Fibroblast of the aortic adventitia (primary cell): ENCODE measurements at places on chromosomes 7 and 10. TPM values are rescaled to one million over a fixed set of nuclear protein-coding genes. Genes with fewer than 3 reads are reported as not detected.

GRCh38 chr7:69845721-69846495, 247.6 kb downstream of the AUTS2 start:
- no peak for DNase-seq

- DNase-seq: peak; percentile 75
Measured at GRCh38 chr7:47266131-47266706, 315.7 kb downstream of the TNS3 start.

- no peak for DNase-seq
Measured at GRCh38 chr7:45143616-45144015, 14.0 kb upstream of the RAMP3 start.

The GPR158 gene
- 0.18 and 0.49 TPM in 2 replicates for total RNA-seq

- no peak for DNase-seq
Measured at GRCh38 chr7:157268540-157268939, 68.3 kb upstream of the DNAJB6 start.

DNA sequence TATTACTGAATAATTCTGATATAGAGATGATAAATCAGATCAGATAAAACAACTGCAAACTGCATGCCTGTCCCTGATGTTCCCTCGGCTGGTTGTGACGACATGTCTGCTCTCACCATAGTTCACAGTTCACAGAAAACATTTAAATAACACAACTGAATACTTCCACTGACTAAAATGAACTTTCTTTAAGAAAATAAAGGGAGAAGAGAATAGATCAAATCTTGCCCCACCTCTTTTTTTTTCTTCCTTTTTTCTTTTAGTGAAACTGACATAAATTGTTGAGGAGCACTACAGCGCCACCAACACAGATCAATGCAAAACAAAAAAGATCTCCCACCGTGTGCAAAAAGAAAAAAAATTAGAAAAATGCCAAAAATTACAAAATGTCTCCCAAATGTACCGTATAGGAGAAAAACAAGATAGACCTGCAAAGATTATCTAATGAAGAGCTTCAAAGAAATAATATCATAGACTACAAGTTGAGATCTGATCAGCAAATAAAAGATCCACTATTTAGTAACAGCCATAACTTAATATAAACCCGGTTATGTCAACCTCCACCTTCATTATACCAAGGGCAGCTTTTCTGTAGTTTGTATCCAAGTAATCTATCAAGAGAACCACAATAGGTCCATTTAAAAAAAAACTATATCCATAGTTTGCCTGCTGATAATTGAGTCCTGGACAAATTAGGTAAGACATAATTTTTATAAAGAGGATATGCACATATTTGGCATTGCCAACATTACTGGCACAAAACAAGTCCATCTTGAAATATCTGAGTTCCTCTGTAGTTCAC, 30.7 kb upstream of the EPC1 start:
- peak; percentile 64 for DNase-seq

DNA sequence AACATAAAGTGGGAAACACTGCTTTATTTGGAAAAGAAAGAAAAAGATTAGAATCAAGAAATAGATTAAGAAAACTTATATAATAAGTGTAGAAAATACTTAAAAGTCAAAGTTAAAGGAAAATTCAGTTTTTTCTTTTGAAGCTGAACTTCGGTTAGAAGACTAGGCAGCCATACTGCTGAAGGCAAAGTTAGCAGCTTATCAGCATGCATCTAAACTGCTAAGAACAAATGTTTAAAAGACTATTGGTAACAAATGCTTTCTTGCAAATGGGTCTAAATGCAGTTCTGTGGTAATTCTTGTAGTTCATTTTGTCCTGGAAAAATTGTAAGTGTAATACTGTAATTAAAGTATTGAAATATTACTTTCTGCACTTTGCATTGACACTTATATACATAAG, 18.0 kb downstream of the MIOS start:
- no peak for DNase-seq

DNA sequence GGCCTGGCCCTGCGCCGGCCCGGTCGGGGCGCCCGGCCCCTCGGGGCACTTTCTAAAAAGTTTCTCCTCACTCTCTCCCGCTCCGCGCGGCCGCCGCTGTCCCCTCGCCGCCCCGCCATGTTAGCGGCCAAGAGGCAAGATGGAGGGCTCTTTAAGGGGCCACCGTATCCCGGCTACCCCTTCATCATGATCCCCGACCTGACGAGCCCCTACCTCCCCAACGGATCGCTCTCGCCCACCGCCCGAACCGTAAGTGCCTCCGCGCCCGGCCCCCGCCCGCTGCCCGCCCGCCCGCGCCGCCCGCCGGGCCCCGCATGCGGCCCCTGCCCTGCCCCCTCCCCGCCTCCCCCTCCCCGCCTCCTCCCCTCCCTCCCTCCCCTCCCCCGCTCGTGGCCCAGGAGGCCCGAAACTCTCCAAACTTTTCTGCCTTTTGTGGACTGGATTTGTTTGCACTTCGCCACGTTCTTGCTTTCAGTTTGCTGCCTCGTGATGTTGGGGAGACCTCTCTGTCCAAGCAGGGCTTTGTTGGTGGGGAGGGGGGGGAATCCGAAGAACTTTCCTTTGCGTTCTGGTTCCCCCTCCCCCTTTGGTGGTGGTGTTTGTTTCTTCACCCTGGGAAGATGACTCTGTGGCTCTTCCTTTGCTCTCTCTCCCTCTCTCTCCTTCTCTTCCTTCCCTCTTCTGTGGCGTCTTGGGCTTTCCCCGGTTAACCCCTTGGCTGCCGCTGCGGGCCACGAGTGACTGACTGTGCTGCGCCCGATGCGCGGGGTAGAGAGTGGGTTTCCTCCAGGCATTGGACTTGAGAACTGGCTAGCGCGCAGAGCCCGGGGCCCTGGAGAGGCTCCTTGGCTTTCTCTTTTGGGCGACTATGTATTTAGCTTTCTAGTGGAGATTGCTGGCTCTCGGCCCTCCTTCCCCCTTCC, 1.6 kb downstream of the TCF7L2 start:
- peak; percentile 84 for DNase-seq

- peak; percentile 37 for DNase-seq
Measured at GRCh38 chr7:7639847-7640220, 718 bp upstream of the UMAD1 start.

The MMD2 gene
- not detected in 2 replicates for total RNA-seq

The GPRIN2 gene
- not detected in 2 replicates for total RNA-seq

- DNase-seq: no peak
Measured at GRCh38 chr10:114322344-114322743, 82.0 kb downstream of the AFAP1L2 start.

DNA sequence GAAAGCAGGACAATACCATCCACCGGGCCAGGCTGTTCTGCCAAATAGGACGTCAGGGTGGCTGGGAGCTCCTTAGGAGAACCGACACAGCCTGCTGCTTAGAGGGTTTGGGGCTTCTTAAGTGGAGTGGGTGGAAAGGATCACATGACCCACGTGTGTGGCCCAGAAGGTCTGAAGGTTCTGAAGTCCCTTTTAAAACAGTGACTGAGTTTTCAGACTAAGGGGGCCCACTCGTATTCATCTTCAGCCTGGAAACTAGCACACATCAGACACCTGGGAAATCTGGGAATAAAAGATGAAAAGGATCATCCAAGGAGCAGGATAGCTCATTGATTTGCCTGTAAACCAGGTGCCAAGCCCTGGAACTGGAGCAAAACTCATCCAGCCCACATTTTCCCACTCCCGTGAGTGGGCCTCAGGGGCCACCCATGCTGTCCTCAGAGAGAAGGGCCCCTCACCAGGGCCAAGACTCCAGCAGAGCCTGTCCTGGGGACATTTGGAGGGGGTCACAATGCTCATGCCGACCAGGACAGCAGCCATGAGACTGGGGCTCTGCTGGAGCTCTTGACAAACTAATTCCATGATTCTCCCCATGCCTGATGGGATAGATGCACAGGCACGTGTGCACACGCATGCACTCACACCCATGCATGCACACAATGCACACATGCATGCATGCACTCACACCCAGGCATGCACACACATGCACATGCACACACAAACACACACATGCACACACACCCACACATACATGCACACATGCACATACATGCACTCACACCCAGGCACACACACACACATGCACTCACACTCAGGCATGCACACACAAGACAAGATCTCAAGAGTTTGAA, 168.8 kb upstream of the PPP2R2D start:
- DNase-seq: no peak

DNA sequence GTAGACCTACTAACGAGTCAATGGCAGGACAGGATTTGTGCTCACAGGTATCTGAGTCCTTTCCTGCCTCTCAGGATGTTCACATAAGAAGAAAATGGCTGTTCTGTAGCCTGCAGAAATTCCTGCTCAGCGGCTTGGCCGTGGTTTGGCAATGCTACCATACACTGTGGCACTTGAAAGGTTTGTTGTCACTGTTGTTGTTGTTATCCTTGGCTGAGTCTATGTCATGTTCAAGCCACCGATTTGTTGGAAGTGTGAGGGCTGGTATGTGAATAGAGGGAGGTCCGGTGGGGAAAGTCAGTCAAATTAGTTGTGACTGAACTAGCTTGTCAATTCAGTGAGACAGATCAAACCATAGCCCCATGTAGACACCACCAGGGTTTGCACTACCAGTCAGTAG, 199.9 kb downstream of the TRIL start:
- DNase-seq: no peak
